ENCODE measurements at places on chromosomes 5 and 9.

DNA sequence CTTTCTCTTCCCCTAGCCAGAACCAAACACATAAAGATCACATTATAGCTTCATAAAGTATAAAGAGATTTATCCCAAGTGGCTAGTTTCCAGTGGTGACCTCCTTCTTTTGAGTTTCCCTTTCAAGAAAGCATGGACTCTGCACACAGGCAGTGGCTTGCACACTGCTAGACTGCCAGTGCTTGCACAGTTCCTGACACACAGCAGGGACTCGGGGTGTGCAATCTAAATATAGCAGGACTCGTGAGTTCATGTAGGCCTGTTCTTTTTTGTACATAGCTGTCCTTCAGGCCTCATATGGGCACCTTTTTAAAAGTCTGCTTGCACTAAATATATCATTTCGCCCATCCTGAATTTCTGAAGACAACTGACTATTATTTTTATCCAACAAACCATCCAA lies 308.6 kb downstream of the FBXL7 start:
- no peak for DNase-seq

GRCh38 chr5:146962801-146963355 lies 84.3 kb upstream of the PPP2R2B start:
- no peak for DNase-seq

- no peak for DNase-seq
These were observed 1.8 kb downstream of the TCERG1 start for GRCh38 chr5:146448783-146449519.

- DNase-seq, result no peak
These were observed 22.9 kb upstream of the NREP start for GRCh38 chr5:111779922-111780292.

- DNase-seq, result no peak
These were observed 183.4 kb upstream of the KLF9 start for GRCh38 chr9:70597886-70598285.

DNA sequence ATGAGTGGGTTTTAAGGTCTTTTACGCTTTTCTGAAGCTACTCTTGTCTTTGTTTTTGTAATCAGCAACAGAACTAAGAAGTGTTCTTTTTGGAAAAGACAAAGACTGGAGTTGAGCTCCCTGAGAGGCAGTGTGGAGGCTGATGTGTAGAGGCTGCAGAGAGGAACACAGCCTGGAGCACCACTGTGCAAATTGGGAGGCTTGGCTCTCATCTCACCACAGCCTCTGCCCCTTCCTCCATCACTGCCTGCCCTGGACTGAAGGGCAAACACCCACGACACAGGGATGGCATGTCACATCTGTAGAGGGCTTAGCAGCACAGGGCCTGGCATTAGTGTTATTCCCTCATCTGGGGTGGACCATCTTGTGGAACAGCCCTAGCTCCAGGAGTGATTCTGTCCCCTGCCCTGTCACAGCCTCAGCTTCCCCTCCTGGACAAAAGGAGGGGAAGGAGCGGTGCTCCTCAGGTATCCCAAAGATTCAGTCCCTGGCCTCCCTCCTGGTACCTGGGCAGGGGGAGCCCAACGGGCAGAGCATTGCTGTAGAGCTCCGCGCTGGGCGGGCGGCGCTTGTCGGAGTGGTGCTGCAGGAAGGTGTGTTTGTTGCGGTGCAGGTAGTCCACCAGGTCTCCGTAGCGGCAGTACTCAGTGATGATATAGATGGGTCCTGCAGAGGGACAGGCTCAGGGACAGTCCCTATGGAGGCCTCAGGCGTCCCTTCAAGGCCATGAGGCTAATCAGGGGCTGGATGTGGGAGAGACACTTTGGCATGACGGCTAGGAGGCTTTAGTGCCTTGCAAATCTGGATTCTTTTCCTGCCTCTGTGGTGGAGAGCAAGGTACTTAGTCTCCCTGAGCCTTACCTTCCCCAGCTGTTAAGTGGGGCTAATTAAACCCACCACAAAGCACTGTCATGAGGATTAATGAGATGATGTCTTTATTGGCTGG lies 32.8 kb downstream of the PDGFRB start:
- no peak for DNase-seq

GRCh38 chr9:86662890-86663468 lies 284.3 kb downstream of the GAS1 start:
- no peak for DNase-seq

GRCh38 chr9:2231829-2232228 lies 216.7 kb downstream of the SMARCA2 start:
- no peak for DNase-seq

DNA sequence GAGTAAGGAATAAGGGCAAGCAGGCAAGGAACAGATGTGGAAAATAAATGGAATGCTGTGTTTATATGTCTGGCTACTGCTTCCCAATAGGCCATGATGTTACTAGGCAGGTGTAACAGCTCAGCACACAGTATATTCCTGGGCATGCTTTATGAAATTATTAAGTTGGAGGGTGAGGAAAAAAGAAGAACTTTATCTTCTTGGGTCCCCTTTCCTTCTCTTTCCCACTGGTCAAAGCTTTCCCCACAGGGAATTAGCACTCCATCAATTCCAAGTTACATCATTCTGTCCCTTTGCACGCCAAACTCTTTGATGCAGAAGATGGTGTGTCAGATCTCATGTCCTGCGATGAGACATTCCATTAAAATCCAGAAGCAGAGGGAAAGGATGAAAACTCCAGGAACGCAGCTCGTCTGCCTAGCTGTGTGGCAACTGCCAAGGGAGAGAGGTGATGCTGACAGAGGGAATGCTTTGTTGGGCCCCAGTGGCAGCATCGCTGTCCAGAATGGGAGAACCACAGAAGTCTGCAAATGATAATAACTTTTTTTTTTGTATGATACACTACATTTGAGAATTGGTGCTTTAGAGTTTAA lies 447.3 kb upstream of the ARRDC3 start:
- DNase-seq, result no peak

DNA sequence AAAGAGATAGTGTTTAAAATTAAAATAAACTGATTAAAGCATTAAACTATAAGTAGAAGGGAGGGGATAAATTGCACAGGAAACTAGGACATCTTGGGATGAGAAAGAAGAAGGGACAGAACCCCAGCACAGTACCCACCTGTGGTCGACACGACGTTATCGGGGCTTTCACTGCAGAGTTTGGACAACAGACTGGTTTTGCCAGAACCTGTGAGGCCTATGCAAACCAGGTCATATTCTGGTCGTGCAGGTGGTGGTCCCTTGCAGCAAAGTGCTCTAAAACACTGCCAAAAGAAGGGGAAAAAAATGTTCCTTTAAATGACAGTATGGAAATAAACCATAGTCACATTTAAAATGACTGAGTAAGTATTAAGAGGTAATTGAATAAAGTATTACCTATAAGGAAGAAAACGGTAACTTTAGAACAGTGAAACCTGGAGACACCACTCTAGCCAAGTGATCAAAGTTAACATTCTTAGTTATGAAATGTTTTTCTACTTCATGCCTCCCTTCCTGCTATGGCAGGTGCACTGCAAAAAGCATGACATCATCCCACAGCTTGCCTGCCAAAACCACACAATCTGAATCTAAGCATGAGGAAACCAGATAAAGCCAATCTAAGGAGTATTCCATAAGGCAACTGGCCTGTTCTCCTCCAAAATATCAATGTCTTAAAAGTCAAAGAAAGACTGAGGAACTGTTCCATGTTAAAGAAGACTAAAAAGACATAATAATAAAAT lies 138.6 kb downstream of the ARL15 start:
- no peak for DNase-seq

DNA sequence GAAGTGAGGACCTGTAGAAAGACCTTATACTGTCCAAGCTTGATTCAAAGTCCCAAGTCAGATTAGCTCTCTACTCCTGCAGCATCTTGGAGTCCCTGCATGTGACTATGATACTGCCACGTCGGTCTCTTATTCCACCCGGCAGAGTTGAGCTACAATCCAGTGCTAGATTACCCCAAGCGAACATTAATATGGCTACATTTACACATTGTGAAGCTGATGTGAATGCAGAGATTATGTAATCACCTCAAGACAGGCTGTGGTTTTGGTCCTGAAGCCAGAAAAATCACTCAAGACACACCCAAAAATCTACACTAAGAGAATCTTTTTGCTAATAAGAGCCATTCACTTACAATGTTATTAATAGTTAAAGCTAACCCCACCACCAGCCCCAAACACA lies 116.7 kb downstream of the GNA14 start:
- DNase-seq, result no peak

DNA sequence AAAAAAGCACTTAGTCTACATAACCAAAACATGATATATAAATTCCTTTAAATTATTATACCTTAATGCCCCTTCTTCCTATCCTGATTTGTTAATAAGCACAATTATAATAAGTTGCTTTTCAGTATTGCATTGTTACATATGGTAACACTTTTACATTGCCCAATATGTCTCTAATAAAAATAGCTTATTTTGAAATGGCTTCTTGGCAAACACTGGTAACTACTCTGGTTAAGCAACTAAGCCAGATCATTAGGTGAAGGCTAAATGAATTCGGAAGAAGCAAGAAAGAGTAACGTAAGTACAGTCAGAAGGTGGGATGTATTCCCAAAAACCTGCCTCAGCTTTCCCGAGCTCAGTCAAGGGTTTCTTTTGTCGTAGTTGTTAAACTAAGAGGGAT lies 85.3 kb downstream of the TTC39B start:
- DNase-seq, result no peak

- no peak for DNase-seq
These were observed 69.3 kb downstream of the SGCD start for GRCh38 chr5:156396063-156396829.

DNA sequence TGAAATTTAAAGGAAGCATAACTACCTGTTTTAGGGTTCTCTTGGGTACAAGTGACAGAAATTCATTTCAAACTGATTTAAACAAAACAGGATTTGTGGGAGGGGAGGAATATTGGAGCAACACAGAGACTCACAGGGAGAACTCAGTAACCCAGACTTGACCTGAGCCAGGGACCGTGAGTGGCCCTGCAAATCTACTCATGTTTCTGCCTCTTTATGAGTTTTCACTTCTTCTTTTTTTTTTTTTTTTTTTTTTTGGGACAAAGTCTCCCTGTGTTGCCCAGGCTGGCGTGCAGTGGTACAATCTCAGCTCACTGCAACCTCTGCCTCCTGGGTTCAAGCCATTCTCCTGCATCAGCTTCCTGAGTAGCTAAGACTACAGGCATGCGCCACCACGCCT lies 405.6 kb upstream of the ZNF608 start:
- DNase-seq, result no peak

GRCh38 chr9:130872912-130873503 lies 23.6 kb downstream of the QRFP start:
- no peak for DNase-seq

DNA sequence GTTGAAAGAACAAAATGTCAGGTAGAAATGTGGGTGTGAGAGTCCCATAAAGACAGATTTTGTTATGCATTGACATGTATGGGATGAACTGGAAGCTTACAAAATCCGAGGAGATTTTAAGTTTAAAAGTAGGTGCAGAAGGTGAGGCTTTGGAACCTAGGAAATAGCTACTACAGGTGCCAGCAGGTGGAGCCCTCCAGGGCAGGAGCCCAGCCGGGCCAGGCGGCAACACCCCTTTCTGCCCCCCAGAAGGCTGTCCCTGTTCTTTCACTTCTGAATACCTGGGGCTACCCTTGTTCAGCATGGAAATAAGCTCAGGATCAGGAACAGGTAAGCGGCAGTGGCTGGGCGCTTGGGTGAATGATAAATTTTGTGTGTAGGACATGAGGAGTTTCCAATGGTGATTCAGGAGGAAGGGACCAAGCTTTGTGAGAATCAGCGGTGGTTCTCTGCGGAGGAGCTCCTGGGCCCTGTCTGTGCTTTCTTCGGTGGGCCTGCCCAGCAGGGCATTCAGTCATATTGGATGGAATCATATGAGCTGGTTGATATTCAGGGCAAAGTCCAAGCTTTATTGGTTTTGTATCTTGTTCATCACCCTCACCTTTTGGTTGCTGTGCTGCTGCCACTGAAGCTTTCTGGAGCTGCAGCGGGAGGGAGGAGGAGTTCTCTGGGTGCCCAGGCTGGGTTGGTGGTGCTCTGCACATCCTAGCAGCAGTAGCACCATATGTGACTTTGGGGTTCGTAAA lies 12.3 kb downstream of the PCBD2 start:
- no peak for DNase-seq
